ENCODE measurements at places on chromosomes 5 and 9. TPM values are rescaled to one million over a fixed set of nuclear protein-coding genes. Genes with fewer than 3 reads are reported as not detected.

Gene GLRA1
- total RNA-seq = not detected

Gene TPD52L3
- total RNA-seq = not detected

Gene CCDC171
- total RNA-seq = 1.1 TPM

Gene NR6A1
- 33.6 TPM for total RNA-seq

Gene CARTPT
- total RNA-seq = not detected

Gene SPATA31D4
- not detected for total RNA-seq

Gene SLC23A1
- total RNA-seq = 20.4 TPM

Gene GDF9
- total RNA-seq = 0.59 TPM

Gene LHFPL2
- 49.7 TPM for total RNA-seq

Gene PLPP1
- total RNA-seq = 57.9 TPM

Gene ADGRD2
- total RNA-seq = not detected

Gene PLPP7
- total RNA-seq = 0.11 TPM

Gene RLN2
- total RNA-seq = 1.9 TPM

Gene TAF1L
- total RNA-seq = not detected

Gene BRINP1
- total RNA-seq = not detected

Gene SPATA9
- 0.34 TPM for total RNA-seq

Gene QRFP
- total RNA-seq = not detected

Gene ZBTB43
- 18.5 TPM for total RNA-seq

Gene MARCOL
- total RNA-seq = not detected

Gene TEX48
- not detected for total RNA-seq

Gene WDR38
- total RNA-seq = not detected

Gene SPATA31C1
- total RNA-seq = not detected

Gene ST8SIA4
- 0.61 TPM for total RNA-seq

Gene NFIB
- 0.61 TPM for total RNA-seq

Data from Caco-2 (cell line).